ENCODE measurements at places on chromosomes 13 and 19.
A peak's percentile ranks its signal among the peaks of the same experiment; 100 is the strongest.

GRCh38 chr19:55176076-55176475, 4.0 kb downstream of the SYT5 start:
- no peak for DNase-seq

DNA sequence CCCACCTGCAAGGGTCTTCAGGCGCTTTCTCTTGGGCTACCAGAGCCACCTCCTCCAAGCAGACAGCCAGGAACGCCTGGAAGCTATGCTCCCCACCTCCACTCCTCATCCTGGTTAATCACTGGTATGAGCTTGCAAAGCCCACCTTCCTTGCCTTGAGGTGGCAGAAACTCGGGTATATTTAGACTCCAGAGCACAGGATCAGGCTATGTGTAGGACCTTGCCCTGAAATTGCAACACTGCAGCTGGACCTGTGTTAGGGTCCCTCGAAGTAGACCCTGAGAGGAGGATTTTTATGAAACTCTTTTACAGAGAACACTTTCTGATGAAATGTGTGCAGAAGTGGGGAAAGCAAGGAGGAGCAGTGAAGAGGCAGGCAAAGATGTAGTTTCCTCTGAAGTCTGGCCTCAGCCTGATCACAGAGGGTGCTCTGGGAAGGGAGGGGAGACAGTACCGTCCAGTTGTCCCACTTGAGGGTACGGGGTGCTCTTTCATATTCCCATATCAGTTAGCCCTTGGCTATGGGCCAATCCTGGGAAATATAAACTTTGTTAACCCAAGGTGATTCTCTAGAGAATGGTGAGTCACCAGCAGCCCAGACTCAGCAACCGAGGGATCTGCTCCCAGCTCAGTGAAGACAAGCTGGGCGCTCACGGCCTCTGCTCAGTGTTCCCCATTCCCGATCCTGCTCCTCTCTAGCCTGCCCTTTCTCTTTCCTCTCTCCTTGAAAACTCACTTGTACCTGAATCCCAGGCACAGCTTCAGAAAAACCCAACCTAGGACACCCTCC, 157.9 kb downstream of the UQCRFS1 start:
- DNase-seq, result no peak

DNA sequence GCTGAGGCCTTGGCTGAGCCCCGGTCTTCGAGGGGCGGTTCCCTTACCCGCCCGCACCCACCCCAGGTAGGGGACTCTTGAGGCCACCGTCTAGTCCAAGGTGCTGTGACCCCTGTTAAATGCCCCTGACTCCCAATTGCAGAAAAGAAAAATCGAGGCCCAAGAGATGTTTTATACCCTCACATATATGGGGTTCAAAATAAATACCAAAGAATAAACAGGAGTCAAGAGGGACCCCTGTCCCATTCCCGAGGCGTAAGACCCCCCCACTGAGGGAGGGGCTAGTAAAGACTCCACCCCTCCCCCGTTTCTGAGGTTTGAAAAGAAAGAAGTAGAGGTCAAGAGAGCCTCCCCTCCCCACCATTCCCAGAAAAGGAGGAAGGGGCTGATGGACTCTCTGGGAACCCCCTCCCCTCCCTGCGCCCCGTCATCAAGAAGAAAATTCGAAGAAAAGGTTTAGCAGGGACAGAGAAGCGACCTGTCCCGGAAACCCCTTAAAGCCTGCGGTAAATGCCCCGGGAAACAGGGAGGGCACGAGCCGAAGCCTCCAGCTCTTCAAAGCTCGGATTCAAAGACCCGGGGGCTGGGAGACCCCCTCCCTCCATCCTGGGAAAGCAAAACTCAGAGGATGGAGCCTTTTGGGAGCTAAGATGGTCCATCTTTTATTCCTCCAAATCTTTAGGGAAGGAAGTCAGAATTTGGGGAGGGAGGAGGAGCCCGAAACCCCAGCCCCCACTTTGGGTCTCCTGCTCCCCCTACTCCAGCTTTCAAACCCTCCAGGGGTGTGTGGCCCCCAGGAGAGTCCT, 755 bp upstream of the RAB3A start:
- DNase-seq, result no peak

DNA sequence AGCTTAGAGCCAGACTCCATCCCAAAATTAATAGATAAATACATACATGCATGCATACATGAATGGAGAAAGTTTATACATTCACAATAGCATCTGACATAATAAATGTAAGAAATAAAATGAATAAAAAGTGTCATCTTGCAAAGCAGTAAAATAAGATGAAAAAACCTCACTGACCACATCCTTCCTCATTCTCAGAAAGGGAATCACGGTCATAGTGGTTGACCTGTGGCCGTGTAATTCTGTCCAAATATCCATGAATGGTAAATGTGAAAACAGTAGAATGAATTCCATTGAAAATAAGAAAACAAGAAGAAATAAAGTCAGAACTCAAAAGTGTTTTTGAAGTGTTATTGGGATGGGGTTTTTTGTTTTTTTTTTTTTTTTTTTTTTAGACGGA, 9.8 kb upstream of the CDC42EP5 start:
- DNase-seq, result no peak

DNA sequence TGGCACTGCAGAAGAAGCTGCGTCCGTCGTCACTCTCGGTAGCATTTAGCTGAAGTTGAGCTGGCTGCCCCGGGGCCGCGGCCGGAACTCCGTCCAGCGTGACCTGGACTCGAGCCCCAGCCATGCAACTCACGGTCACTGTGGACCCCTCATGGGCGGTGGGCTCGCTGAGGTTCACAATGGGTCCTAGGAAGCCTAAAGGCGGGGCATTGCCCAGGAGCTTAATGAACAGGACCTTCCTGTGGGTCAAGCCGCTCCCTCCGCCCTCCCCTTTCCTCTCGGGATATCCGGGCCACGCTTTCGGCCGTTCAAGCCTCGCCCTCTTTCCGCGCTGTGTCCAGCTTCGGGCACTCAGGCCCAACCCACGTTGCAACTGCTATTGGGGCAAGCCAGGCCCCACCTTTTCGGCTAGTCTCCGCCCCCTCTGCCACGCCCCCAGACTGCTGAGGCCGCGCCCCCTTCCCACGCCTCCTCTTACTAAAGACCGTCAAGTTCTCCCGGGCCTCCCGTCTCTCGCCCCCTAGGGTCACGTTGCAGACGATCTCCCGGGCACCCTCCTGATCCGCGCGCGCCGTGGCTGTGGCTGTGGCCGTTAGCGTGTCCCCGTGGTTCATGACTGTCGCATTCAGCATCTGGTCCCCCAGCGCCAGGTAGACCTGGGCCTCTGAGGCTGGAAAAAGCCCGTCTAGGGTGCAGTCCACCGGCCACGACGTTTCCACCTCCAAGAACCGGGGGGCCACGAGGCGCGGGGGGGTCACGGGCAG, 1.4 kb upstream of the RAVER1 start:
- peak; percentile 52 for DNase-seq

- no peak for DNase-seq
These were observed 32.7 kb upstream of the GPR183 start for GRCh38 chr13:99339736-99340397.

DNA sequence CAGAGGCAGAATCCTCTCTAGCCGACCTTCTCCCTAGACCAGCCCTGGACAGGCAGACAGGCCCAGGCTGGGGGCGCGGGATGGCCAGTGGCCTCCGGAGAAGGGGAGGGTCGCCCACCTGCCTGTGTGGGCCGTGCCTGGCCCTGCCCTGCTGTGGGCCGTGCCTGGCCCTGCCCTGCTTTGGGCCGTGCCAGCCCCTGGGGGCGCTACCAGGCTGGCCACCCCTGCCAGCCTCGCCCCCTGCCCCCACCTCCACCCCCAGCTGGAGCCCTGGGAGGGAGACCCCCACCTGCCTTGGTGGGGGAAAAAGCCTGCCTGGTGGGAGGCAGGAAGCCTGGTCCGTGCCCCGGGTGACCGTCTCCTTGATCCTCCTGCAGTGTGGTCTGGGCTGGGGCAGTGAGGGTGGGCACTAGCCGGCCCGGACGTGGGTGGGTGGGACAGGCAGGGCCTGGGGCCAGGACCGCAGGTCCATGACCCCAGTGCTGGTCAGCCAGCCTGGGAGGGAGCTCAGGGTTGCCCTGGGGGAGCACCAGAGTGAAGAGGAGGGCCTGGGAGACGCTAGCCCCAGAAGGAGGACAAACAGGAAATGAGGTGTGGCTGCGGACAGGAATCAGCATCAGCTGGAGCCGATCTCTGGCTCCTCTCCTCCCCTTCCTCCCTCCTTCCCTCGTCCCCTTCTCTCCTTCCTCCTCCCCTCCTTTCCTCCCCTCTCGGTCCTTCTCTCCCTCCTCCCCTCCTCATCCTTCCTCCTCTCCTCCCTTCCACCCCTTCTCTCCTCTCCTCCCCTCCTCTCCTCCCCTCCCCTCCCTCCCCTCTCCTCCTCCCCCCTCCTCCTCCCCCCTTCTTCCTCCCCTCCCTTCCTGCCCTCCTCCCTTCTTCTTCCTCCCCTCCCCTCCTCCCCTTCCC, 5.1 kb upstream of the MKNK2 start:
- no peak for DNase-seq

DNA sequence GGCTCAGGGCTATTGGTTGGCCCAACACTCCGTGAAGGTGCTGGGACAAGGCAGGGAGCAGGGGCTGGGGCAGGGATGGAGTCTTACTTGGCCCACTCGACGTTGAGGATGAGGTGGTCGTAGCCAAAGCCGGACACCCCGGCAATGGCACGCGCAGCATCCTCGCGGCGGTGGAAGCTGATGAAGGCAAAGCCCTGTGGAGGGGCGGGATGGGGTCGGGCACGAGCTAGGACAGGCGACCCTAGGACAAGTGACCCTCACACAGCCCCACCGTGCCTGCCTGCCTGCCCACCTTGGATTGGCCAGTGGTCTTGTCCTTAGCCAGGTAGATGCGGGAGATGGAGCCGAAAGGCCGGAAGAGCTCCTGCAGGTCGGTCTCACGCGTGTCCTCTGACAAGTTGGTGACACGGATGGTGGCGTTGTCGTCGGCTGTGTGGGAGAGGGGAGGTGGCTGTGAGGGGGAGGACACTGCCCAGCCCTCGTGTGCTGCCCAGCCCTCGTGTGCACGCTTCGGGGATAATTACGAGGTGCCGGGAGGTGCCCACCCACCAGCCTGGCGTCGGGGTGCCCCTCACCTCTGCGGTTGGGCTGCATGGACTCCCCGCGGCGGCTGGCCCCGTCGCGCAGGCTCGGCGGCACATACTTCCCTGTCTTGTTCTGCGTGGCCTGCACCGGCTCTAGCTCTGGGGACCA, 4.0 kb downstream of the P2RY11 start:
- DNase-seq, result no peak

- no peak for DNase-seq
These were observed 3.1 kb upstream of the SPIB start for GRCh38 chr19:50415661-50416033.

- no peak for DNase-seq
These were observed 820.5 kb downstream of the DACH1 start for GRCh38 chr13:71046360-71047079.

- DNase-seq, result no peak
These were observed 28.3 kb downstream of the SMAD9 start for GRCh38 chr13:36891752-36892151.

GRCh38 chr13:19155321-19155861, 26.2 kb downstream of the TUBA3C start:
- no peak for DNase-seq

- no peak for DNase-seq
These were observed 8.5 kb downstream of the ZNF430 start for GRCh38 chr19:21028969-21029268.

GRCh38 chr13:41813426-41813825, 147.5 kb downstream of the VWA8 start:
- no peak for DNase-seq

GRCh38 chr19:478236-478903, 17.5 kb upstream of the SHC2 start:
- no peak for DNase-seq

DNA sequence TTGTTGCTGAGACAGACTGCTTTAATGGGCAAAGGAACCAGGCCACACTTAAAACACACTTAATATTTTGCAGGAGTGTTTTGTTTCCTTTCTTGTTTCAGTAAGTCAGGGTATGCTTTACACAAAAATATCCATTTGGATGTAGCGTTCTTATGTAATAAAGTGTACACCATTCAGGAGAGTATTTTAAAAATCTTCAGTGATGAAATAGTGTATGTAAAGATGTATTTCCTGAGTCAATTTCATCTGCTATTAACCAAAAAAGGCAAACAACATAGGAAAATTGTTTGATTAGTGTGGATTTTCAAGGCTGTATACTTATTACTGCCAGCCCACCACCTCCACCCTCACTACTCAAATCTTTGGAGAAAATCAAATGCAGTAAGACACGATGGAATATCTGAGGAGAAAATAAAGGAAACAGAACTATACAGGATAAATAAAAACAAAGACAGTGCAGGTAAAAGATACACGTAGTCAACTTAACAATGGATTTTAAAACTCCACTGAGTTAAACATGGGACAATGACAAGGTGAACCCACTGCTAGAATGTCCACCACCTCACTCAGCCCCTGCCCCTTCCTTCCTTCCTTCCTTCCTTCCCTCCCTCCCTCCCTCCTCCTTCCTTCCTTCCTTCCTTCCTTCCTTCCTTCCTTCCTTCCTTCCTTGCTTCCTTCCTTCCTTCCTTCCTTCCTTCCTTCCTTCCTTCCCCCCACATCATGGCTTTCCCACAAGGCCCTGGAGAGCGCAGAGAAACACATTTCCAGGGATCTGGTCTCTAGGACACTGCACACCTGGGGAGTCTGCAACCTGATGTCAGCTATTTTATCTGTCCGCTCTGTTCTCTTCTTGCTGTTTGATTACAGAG, 360.3 kb downstream of the IRS2 start:
- DNase-seq, result no peak

- DNase-seq, result no peak
These were observed 203.8 kb upstream of the SLITRK6 start for GRCh38 chr13:86003029-86003428.

- DNase-seq, result no peak
These were observed 4.7 kb downstream of the CSNK1A1L start for GRCh38 chr13:37100731-37101130.

- no peak for DNase-seq
These were observed 5.2 kb upstream of the REXO1 start for GRCh38 chr19:1853295-1854038.

- no peak for DNase-seq
These were observed 1109.0 kb downstream of the UQCRFS1 start for GRCh38 chr19:28103921-28104320.
